Adipocyte (in vitro differentiated cells): ENCODE measurements at places on chromosomes 6 and 20.

DNA sequence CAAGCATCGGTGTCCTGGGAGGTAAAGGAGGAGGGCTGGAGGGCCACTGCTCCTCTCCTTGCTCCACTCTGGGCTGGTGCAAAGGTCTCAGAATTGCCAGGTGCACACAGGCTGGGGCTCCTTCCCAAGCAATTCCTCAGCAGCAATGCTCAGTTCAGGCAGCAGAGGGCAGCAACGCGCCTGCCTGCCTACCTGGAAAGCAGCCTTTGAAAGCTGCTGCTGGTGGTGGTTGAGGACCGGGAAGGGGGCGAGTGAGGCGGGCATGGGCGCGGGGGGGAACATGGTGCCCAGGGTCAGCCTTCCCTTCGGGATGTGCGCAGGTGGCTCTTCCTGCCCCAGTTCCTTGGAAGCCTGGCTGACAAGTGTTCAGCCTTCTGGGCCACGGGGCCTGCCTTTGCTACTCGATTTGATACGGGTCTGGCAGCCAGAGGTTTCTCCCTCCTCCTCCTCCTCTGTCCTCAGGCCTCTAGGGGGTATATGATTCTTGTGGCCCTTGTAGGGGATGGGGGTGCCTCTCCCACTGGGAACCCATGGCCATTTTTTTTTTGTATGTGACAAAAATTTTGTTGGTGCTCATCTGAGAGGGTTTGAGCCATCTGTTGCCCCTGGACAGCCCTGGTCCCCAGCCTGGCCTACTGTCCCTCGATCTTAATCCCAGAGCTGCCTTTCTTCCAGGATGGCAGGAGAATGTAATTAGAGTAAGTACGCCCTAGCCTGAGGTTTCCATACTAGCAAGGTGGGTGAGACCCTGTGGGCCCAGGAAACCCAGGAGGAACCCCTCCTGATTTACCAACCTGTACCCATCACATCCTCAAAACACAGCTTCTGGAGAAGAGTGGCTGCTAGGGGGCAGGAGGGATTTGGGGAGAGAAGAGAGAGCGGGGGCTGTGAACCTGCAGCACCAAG, 20.1 kb downstream of the MRPS18A start:
- peak; percentile 86 for DNase-seq

- DNase-seq, result no peak
Observed at GRCh38 chr20:15113144-15113773, 775.8 kb upstream of the FLRT3 start.

- no peak for DNase-seq
Observed at GRCh38 chr6:154157082-154157481, 118.0 kb downstream of the OPRM1 start.

GRCh38 chr6:109342506-109342905, 39.8 kb downstream of the CD164 start:
- DNase-seq, result no peak

DNA sequence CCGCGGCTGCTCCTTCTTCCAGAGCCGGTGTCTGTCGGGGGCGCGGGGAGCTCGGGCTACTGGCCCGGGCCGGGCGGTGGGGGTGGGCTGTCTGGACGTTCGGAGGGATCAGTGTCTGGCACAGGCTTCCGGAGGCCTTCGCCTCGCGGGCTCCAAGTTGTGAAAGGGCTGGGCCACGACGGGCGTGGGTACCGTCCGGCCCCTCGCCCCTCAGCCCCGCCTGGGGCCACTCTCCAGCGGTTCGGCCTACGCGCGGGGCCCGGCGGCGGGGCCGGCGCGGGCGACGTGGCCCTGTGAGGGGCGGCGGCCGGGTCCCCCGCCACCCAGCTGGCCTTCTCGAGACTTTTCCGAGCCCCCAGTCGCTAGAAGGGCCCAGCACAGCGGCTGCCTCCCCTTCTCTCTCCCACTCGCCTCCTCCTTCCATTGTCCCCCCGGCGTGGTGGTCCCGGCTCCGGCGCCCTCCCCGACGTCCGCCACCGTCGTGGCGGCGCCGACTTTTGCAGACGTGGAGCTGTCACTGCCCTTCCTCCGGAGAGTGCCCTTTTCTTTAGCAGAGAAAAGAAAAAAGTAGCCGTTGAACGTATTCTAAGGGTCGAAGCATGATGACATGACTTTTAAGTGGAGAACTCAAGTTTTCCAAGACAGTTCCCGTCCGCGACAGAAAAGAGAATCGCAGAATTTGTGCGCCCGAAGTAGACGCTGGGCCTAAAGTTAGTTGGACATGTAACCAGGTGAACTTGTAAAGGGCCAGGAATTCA, 571 bp downstream of the ITCH start:
- DNase-seq, result peak; percentile 73

DNA sequence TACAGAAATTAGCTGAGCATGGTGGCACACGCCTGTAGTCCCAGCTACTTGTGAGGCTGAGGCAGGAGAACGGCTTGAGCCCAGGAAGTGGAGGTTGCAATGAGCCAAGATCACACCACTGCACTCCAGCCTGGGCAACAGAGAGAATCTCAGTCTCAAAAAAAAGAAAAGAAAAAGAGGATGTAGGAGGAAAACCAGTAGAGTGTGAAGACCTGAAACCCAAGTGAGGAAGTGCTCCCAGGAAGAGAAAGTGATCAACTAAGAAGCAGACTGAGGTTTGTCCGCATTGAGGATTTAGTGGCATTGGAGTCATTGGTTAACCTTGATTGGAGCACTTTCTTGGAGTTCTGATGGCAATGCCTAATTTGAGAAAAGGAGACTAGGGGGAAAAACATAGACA, 20.6 kb upstream of the TASP1 start:
- no peak for DNase-seq

DNA sequence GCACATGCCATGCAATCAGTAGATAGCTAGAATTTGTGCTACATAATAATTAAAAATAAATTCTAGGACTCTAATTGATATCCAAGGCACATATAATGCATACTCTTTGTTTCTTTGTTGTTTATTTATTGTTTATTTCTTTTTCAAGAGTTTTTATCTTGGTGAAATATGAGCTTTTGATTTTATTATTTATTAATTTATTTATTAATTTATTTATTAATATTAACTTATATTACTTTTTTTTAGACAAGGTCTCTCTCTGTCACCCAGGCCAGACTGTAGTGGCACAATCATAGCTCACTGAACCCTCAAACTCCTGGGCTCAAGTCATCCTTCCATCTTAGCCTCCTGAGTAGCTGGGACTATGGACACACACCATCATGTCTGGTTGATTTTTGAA, 519.9 kb downstream of the HAO1 start:
- DNase-seq, result no peak

DNA sequence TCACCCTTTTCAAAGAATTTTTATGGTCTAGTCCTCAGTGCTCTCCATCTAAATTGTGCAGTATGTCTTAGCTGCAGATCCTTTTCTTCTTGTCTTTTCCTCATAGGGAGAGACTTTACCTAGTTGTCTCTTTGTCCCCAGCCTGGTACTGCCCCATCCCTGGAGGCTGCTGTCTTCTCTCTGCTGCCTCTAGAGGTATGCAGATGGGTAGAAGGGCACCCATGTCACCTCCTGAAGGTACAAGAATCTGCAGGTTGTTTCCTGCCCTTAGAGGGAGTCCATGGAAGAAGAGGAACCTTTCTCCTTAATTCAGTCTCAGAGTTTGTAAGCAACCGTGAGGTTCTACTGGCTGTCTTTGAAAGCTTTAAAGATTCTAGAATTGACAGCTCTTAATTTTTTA, 39.1 kb downstream of the MCM8 start:
- DNase-seq, result no peak

DNA sequence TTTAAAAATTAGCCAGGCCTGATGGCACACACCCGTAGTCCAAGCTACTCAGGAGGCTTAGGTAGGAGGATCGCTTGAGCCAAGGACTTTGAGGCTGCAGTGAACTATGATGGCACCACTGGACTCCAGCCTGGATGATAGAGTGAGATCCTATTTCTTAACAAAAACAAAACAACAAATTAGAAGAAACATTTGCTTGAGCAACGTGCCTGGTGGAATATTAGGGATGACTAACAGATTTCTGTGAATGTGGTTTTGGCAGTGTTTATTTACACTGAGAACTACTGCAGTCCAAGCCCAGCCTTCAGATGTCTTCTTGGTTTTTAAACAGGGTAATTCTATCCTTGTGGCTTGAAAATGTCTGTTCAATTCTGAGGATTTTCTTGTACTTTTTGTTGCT, 9.2 kb downstream of the PPP1R3G start:
- DNase-seq, result peak; percentile 95

DNA sequence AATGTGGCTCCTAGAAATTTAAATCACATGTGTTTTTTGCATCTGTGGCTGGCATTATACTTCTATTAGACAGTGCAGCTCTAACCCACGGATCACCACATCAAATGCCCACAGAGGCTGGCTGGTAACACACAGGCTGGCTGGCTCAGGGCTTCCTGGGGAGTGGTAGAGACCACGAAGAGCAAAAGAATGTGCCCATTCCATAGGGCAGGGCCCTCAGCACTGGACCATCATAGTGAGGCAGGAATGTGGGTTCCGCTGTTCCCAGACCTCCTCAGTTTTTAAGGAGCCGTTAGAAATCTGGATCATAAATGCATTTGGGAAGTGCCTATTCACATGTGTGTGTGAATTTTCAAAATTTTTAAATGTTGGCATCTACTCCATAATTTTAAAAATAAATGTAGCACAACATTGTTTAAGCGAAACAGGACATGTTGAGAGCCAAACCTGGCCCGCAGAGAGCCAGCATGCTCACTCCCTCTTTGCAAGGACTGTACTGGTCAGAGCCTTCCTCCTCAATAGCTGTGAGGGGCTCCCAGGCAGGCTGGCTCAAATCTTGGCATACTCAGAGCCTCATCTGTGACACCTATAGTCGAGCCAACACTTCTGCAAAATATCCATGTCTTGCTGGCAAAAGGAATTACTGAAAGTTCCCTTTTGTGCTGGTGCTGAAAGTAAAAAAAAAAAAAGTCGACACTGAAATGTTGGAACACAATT, 190.5 kb downstream of the FNDC1 start:
- DNase-seq, result no peak

- peak; percentile 66 for DNase-seq
Observed at GRCh38 chr20:54535033-54535432, 59.6 kb downstream of the DOK5 start.

- DNase-seq, result no peak
Observed at GRCh38 chr20:43904827-43905177, 9.8 kb upstream of the TOX2 start.

GRCh38 chr20:62991196-62991807, 15.5 kb downstream of the BHLHE23 start:
- DNase-seq, result no peak
